Activated CD8-positive, alpha-beta T cell treated with anti-CD3 and anti-CD28 coated beads for 36 hours (primary cell): ENCODE measurements at places on chromosomes 2 and 18. TPM values are rescaled to one million over a fixed set of nuclear protein-coding genes. Genes with fewer than 3 reads are reported as not detected.
A peak's percentile ranks its signal among the peaks of the same experiment; 100 is the strongest.

DNA sequence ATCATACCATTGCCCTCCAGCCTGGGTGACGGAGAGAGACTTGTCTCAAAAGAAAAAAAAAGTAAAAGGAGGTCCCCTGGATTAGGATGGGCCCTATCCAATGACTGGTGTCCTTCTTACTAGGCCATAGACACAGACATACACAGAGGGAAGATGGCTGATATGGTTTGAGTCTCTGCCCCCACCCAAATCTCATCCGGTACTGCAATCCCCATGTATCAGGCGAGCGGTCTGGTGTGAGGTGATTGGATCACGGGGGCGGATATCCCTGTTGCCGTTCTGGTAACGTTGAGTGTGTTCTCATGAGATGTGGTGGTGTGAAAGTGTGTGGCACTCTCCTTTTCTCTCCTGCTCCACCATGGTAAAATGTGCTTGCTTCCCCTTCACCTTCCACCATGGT lies 7.8 kb upstream of the CNDP2 start:
- H3K4me3 ChIP-seq: no peak overlapping the region
- no peak overlapping the region for H3K27ac ChIP-seq
- no peak for DNase-seq
- no peaks in the 10 kb centered on the region for H3K36me3 ChIP-seq
- H3K4me1 ChIP-seq: peaks cover 16% of the 10 kb centered on the region
- H3K27me3 ChIP-seq: no peaks in the 10 kb centered on the region

- H3K27ac ChIP-seq: no peak overlapping the region
- H3K4me1 ChIP-seq: no peaks in the 10 kb centered on the region
- no peak overlapping the region for H3K4me3 ChIP-seq
- peaks cover 17% of the 10 kb centered on the region for H3K27me3 ChIP-seq
Observed at GRCh38 chr2:239002591-239002953, 154.7 kb downstream of the TWIST2 start.

DNA sequence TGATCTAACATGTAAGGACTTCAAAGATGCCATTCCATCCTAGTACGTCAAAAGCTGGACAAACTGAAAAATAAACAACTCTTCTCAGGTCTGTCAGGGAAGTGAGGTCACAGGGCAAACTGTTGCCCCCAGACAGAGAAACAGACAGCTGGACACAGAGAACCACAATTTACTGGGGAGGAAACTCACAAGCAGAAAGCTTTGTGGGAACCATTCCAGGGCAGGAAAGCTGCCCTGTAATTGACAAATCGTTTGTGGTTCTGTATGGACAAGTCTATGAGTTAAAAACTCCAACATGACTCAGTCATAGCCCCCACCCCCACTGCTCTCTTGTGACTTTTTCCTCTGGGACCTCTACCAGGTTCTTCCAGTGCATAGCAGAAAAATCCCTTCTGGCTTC lies 28.4 kb downstream of the MCEE start:
- H3K27me3 ChIP-seq: peaks cover 5% of the 10 kb centered on the region
- DNase-seq: no peak
- no peak overlapping the region for H3K27ac ChIP-seq
- no peaks in the 10 kb centered on the region for H3K4me1 ChIP-seq
- H3K4me3 ChIP-seq: no peak overlapping the region

DNA sequence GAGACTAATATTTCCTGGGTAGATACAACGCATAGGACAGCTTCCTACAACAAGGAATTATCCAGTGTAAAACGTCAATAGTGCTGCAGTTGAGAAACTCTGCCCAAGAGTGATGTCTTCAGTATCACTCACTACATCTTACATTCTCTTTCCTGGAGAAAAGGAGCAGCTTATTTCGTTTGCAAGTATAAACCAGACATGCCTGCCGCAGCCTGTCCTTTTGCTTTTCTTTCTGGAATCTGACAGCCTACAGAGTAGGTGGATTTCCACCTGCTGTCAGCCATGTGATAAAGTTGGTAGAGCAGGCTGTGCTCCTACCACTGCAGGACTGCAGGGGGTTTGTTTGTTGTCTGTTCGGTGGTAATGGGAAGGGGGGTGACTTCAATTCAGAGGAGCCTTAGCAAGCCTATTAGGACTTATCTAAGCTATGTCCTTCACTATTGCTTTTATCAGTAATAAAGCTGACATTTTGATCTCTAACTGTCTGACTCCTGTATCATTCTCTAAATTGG lies 439.1 kb downstream of the GRB14 start:
- H3K27me3 ChIP-seq: no peaks in the 10 kb centered on the region
- H3K36me3 ChIP-seq: no peaks in the 10 kb centered on the region
- no peak overlapping the region for H3K27ac ChIP-seq
- H3K4me1 ChIP-seq: no peaks in the 10 kb centered on the region
- no peak for DNase-seq

GRCh38 chr2:41414486-41415230 lies 633.2 kb upstream of the PKDCC start:
- no peak overlapping the region for H3K4me3 ChIP-seq
- peak; percentile 11 for DNase-seq
- H3K36me3 ChIP-seq: no peaks in the 10 kb centered on the region
- no peak overlapping the region for H3K27ac ChIP-seq
- H3K27me3 ChIP-seq: no peaks in the 10 kb centered on the region

- no peak for DNase-seq
- no peak overlapping the region for H3K27ac ChIP-seq
- H3K4me3 ChIP-seq: no peak overlapping the region
- peaks cover 5% of the 10 kb centered on the region for H3K36me3 ChIP-seq
- H3K27me3 ChIP-seq: no peaks in the 10 kb centered on the region
- H3K4me1 ChIP-seq: peaks cover 68% of the 10 kb centered on the region
Observed at GRCh38 chr2:177403838-177404237, 11.3 kb downstream of the AGPS start.

DNA sequence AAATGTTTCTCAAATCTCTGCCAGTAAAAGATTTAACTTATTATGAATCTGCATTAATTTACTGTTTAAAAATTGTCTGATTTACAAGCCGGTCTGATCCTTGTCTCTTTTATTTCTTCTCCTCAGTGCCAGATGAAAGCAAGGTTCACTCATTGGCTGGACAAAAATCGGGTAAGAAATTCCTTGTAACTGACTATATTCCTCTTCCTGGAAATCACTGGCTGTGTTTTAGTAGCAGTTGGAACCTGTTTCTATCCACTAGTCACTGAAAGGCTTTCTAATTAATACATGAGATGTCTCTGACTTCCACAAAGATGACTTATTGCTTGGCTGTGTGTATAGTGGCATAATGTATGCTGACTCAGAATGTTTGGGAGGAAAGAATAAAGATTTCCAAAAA lies 436.6 kb upstream of the NRP2 start:
- no peaks in the 10 kb centered on the region for H3K4me1 ChIP-seq
- no peak overlapping the region for H3K4me3 ChIP-seq
- no peaks in the 10 kb centered on the region for H3K36me3 ChIP-seq
- H3K27me3 ChIP-seq: no peaks in the 10 kb centered on the region
- H3K27ac ChIP-seq: no peak overlapping the region

DNA sequence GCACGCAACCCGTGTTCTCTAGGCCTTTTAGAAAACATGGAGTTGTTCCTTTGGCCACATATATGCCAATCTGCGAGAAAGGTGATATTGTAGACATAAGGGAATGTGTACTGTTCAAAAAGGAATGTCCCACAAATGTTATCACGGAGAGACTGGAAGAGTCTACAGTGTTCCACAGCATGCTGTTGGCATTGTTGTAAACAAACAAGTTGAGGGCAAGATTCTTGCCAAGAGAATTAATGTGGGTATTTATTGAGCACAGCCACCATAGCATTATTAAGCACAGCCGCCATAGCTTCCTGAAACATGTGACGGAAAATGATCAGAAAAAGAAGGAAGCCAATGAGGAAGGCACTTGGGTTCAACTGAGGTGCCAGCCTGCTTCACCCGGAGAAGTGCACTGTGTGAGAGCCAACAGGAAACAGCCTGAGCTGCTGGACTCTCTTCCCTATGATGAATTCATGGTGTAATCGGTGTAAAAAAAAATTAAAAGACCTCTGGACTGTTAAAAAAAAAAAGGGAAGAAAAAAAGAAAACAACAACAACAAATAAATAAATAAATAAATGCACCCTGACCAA lies 29.0 kb upstream of the REL start:
- no peaks in the 10 kb centered on the region for H3K27me3 ChIP-seq
- no peak overlapping the region for H3K27ac ChIP-seq
- no peak for DNase-seq

GRCh38 chr2:193561054-193561453 lies 1366.3 kb upstream of the TMEFF2 start:
- no peak for DNase-seq
- no peaks in the 10 kb centered on the region for H3K4me1 ChIP-seq
- H3K4me3 ChIP-seq: no peak overlapping the region
- H3K27ac ChIP-seq: no peak overlapping the region
- no peaks in the 10 kb centered on the region for H3K36me3 ChIP-seq
- no peaks in the 10 kb centered on the region for H3K27me3 ChIP-seq

GRCh38 chr2:130388221-130388907 lies 32.5 kb downstream of the PTPN18 start:
- H3K4me3 ChIP-seq: no peak overlapping the region
- DNase-seq: no peak
- peaks cover 11% of the 10 kb centered on the region for H3K4me1 ChIP-seq
- no peak overlapping the region for H3K27ac ChIP-seq
- H3K27me3 ChIP-seq: peaks cover 6% of the 10 kb centered on the region

DNA sequence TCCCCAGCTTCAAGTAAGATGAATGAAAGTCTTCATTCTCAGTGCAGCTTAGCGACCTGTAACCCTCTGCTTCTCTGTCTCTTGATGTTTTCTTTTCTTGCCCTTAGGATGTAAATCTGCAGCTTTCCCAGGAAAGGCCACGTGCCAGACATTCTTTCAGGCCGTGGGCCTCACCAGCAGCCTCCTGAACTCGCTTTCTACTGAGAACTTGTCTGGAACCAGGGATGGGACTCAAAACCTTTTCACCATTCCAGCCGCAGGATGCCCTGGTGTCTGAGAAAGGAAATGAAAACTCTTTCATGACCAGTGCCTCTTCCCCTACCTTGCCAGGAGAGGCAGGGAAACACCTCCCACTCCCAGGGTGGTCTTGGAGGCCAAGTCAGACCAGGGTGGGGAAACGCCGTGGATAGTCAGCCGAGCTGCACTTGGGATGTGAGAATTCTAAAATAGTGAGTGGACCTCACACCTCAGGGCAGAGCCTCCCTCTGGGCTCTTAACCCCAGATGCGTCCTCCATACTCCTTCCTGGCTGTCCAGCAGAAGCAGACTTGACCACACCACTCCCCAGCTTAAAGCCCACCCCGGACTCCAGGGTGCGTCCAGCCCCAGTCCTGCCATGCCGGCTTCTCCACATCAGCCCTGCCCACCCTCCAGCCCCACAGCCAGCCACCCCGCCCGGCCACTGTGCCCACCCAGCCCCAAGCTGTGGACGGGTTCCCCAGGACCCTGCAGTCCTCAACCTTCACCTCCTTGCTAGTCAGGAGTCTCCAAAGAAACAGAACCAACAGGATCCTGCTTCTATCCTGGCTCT lies 115.5 kb downstream of the TWIST2 start:
- no peak overlapping the region for H3K27ac ChIP-seq
- H3K4me1 ChIP-seq: no peaks in the 10 kb centered on the region

- H3K4me3 ChIP-seq: no peak overlapping the region
- peaks cover 20% of the 10 kb centered on the region for H3K4me1 ChIP-seq
- H3K27ac ChIP-seq: no peak overlapping the region
Observed at GRCh38 chr2:195671563-195671962, 14.5 kb downstream of the SLC39A10 start.

- peaks cover 10% of the 10 kb centered on the region for H3K4me1 ChIP-seq
- H3K4me3 ChIP-seq: no peak overlapping the region
- no peaks in the 10 kb centered on the region for H3K36me3 ChIP-seq
- DNase-seq: no peak
- peaks cover 25% of the 10 kb centered on the region for H3K27me3 ChIP-seq
Observed at GRCh38 chr2:11995456-11995855, 249.0 kb downstream of the LPIN1 start.

DNA sequence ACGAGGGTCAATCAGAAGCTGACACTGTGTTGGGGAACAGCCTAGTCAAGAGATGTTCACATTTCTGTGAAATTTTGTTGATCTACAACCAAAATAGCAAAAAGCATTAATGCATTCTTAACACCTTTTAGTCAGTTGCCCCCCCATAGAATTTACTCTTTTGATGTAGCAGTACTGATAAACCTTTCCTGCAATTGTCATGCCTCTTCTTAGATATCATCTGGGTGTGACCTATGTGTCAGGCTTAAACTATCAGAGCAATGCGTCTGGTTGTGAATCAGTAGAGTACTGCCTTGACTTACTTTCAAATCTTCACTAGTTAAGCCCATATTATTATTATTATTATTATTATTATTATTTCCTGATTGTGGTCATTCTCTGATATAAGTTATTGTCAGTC lies 61.9 kb downstream of the GREB1L start:
- H3K36me3 ChIP-seq: no peaks in the 10 kb centered on the region
- peaks cover 12% of the 10 kb centered on the region for H3K27me3 ChIP-seq
- no peak for DNase-seq
- H3K27ac ChIP-seq: no peak overlapping the region

GRCh38 chr2:48756289-48756688 lies 765 bp upstream of the LHCGR start:
- no peaks in the 10 kb centered on the region for H3K4me1 ChIP-seq
- no peak overlapping the region for H3K4me3 ChIP-seq
- H3K27ac ChIP-seq: no peak overlapping the region
- DNase-seq: no peak
- peaks cover 27% of the 10 kb centered on the region for H3K27me3 ChIP-seq

DNA sequence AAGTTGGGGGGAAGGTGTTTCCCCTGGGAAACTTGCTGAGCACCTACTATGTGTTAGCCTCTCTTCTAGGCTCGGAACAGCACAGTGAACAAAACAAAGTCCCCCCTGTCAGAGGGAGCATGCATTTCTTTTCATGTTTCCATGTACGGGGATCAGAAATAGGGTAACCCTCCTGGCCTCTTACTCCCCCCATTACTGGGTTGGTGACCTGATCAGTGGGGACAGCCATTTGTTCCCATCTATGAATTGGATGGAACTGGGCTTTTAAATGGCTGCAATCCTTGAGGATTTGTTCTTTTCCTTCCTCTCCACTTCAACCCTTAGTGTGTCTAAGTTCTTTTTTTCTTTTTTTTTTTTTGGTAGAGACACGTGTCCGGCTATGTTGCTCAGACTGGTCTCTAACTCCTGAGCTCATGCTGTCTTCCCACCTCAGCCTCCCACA lies 13.7 kb downstream of the NCL start:
- H3K27ac ChIP-seq: no peak overlapping the region
- peaks cover 11% of the 10 kb centered on the region for H3K4me1 ChIP-seq
- peaks cover 37% of the 10 kb centered on the region for H3K36me3 ChIP-seq
- no peaks in the 10 kb centered on the region for H3K27me3 ChIP-seq
- H3K4me3 ChIP-seq: no peak overlapping the region

GRCh38 chr18:27064673-27065072 lies 120.4 kb downstream of the CHST9 start:
- no peak for DNase-seq
- H3K36me3 ChIP-seq: no peaks in the 10 kb centered on the region
- no peaks in the 10 kb centered on the region for H3K4me1 ChIP-seq

Gene AQP12B
- not detected for total RNA-seq

Gene DOK1
- total RNA-seq: 16.6 TPM

Gene CXCR1
- total RNA-seq: not detected

Gene ZNF512
- total RNA-seq: 29.2 TPM

Gene KLHL14
- total RNA-seq: not detected

Gene SERPINB4
- total RNA-seq: not detected

Gene APLF
- 3.5 TPM for total RNA-seq

Gene SLC39A10
- total RNA-seq: 25.8 TPM

Gene ASXL2
- 42.5 TPM for total RNA-seq

Gene TRIM43
- total RNA-seq: not detected
